Activated CD4-positive, alpha-beta T cell treated with anti-CD3 and anti-CD28 coated beads, Interleukin-2, Interleukin-6, amounts not matched to agents 100 ng/mL and 50 ng/mL, durations not matched to agents 16 hours and 8 hours (primary cell): ENCODE measurements at places on chromosomes 1 and 21.

- DNase-seq: no peak
Measured at GRCh38 chr1:235617808-235618207, 31.8 kb downstream of the GNG4 start.

DNA sequence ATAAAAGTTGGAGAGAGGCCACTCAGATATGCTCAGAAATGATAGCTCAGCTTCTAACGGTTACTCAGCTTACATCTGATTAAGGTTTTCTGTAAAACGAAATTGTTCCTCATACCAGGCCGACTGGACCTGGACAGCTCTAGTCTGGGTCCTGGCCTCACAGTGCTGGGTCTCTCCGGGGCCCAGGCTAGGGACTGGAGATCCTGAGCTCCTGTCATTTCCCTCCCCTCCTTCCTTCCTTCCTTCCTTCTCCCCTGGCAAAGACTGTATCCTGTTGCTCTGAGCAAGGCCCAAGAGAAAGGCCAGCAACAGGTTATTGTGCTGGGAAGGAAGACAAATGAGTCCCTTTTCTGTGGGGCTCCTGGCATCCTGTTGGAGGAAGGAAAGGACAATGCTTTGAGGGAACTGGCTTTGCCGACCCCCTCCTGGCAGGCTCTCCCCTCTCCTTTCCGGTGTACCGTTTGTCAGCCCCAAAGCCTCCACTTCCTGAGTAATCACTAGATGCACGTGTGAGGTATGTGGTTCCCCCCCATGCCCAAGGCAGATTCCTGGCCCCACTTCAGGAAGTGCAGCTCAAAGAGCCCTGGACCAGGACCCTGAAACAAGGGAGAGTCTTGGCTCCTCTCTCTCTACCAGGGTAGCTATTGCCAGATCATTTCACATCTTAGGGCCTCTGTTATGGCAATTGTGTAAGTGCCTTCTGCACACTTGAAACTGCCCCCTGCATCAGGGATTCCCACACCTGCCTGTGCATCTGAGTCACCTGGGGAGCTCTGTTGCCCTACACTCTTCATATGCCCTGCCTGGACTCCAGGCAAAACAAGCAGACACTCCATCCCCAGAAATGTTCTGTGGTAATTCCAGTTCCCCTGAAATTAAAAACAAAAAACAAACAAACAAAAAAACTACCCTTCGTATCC lies 212.7 kb upstream of the FGGY start:
- no peak for DNase-seq

GRCh38 chr1:14976256-14976655 lies 177.3 kb upstream of the TMEM51 start:
- no peak for DNase-seq

GRCh38 chr1:119380983-119381662 lies 12.5 kb downstream of the HAO2 start:
- no peak for DNase-seq

- peak; percentile 12 for DNase-seq
Measured at GRCh38 chr1:200207711-200208126, 180.2 kb downstream of the NR5A2 start.

- peak; percentile 41 for DNase-seq
Measured at GRCh38 chr1:84103197-84103992, 40.7 kb upstream of the PRKACB start.

DNA sequence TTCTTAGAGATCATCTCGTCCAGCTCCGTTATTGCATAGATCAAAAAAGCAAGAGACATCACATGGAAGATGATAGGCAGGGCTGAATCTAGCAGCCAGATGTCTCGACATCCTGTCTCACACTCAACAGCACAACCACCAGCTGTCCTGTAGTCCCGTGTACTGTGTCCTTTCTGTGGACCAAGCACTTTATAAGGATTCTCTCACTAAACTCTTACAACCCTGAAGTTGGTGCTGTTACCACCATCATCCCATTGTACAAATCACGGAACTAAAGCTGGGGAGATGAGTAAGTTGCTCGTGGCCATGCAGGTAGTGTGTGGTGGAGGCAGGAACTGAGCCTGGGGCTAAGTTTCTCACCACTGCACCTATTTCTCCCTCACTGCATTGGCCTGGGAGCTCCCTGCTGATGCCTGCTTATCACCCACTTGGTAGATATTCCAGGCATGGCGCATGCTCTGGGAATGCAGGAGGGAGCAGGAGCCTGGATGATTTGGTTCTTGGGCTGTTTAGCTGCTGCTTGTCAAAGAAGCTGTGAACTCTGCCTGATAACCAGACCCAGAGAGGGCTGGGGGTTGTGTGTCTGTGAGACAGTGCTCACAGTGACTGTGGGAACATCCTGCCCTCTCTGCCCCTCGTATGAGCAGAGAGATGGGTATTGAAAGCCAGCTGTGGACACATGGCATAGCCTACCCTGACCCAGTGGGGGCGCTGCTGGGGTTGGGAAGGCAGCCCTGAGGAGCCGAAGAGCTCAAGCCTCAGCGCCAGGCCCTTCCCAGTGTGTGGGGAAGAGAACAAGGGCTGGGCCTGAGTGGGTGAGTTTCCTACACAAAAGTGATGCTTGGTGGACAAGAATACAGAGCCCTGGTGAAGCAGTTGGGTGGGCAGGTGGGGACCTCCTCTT lies 13.6 kb downstream of the PPFIA4 start:
- no peak for DNase-seq

DNA sequence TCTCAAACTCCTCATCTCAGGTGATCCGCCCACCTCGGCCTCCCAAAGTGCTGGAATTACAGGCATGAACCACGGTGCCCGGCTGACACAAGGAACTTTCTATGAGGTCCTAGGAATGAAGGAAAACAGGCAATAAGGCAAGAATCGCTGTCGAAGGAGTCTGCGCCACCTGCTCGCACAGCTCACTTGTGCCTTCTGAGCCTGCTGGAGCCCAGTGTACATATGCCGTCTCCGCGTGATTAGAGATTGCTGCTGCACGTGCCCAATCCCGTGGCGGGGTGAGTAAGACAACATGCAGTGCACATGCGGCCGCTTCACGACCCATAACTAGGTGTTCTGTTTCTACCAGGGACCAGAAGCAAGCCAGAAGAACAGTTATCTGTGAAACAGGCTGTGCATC lies 24.3 kb downstream of the H3-3A start:
- no peak for DNase-seq
